ENCODE measurements at places on chromosomes 11 and 22.
A peak's percentile ranks its signal among the peaks of the same experiment; 100 is the strongest.

DNA sequence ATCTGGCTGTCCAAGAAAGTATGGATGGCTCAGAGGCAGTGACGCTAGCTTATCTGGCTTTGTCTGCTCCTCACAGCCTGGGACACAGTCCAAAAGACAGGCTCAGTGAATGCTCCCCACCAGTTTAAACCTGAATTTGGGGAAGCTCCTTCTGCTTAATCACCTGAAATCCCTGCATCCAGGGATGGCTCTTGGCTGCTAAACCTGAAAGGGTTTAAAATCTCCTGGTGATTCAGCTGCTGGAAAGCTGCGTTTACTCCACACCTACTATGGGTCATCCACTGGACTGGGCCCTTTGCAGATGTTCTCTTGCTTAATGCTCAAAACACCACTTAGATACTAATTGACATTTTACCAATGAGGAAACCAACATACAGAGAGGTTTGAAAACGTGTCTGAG is 302.0 kb upstream of the NARS2 start:
- no peak for DNase-seq

DNA sequence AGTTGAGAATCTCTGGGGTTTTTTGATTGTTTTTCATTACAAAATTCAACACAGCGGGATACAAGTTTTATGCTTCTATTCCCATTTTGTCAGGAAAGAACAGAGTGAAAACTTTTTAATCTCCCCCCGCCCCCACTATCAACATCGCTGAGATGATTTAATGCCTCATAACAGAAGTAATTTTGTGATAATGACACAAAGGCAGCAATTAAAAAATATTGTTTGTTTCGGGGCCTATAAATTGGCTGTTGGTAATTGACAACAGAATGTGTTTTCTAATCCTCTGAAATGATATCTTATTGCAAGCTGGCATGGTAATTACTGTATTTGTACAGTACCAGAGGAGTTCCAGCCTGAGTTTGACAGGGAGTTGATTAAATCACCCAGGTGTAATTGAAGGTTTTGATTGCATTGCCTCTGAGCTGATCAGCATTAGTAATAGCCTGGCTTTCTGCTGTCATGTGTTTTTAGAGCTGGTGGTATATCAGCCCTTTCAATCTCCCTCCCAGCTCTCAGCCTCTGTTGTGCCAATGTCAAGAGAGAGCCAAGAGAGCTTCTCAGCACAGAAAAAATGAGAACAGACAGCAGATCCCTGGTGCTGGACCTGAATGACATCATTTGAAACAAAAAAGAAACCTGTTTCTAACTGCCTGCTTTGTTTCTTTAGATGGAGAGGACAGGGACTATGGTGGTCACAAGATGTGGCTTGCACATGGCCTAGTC is 265.1 kb downstream of the FAM76B start:
- DNase-seq = no peak

DNA sequence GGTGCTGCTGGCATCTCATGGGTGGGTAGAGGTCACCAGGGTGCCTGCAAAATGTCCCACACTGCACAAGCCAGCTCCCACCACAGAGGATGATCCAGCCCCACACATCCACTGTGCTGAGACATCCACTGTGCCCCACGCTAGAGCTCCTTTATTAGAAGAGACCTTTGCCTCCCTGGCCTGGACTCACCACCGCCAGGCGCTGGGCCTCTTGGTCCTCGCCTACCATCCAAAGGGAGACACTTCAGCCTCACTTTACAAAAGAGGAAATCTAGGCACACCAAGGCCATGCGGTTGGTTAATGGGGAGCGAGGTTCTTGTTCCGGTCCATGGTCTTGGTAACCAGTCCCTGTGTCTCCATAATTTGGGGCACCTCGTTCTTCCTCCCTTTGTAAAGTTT is 3.4 kb upstream of the ANO1 start:
- no peak for DNase-seq

DNA sequence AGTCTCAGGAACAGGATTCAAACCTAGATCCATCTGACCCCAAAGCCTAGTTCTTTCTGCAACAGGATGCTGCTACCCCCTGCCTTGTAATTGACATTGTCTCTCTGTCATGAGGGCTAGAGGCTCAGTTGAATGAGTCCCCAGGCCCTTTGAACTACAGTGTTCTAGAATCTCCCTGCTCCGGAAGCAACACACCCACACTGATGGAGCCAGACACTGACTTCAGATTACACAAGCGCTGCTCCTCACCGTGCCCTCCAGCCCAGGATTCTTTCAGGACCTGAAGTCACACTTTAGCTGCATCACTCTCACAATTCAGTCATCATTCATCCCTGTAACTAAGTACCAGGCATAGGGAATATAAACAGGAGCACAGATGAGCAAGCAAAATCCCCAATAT is 69.6 kb downstream of the RAB30 start:
- peak; percentile 17 for DNase-seq

DNA sequence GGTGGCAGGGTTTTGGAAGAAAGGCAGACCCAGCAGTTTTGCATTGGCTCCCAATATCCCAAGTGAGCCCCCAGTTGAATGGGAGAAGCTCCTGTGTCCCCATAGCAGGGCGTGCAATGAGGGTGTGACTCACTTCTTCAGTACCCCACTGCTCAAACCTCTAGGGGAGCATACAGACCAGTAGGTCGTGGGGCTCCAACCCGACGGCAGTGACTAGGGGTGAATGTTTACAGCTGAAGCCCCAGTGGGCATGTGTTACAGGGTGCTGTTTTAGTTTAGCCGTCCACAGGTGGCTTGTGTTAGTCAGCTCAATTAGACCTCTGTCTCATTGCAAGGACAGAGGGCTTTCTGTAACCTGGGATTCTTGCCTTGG is 564.5 kb upstream of the CNTN5 start:
- peak; percentile 3 for DNase-seq

Data from GM23338 (cell line).